ENCODE measurements at places on chromosomes 2 and 18.

GRCh38 chr2:101736233-101736632, 38.7 kb downstream of the MAP4K4 start:
- DNase-seq, result no peak

DNA sequence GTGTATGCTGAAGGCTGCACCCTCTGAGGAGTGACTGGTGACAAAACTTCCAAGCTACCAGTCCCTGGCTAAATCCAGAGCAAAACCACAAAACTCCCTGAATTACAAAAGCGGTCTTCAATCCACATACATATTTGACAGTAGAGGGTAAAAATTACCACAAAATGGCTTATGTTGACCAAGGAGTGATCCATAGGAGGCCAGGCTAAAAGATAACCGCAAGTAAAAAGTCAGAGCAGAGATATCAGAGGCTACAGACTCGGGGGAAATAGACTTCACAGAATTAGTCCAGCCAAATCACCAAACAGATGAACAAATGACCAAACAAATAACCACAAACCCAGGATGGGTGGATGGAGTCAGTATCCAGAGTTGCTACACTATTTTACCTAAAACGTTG, 19.4 kb downstream of the STARD6 start:
- no peak for DNase-seq

DNA sequence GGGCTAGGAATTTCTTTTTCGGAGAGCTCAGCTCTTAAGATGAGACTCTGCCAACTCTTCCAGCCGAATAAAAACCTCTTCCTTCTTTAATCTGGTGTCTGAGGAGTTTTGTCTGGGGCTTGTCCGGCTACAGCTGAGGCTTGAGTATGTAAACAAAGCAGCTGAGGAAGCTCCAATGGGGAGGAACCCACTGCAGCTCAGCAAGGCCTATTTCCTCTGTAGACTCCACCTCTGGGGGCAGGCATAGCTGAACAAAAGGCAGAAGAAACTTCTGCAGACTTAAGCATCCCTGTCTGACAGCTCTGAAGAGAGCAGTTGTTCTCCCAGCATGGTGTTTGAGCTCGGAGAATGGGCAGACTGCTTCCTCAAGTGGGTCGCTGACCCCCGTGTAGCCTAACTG, 838.7 kb downstream of the CCDC85A start:
- DNase-seq, result no peak

DNA sequence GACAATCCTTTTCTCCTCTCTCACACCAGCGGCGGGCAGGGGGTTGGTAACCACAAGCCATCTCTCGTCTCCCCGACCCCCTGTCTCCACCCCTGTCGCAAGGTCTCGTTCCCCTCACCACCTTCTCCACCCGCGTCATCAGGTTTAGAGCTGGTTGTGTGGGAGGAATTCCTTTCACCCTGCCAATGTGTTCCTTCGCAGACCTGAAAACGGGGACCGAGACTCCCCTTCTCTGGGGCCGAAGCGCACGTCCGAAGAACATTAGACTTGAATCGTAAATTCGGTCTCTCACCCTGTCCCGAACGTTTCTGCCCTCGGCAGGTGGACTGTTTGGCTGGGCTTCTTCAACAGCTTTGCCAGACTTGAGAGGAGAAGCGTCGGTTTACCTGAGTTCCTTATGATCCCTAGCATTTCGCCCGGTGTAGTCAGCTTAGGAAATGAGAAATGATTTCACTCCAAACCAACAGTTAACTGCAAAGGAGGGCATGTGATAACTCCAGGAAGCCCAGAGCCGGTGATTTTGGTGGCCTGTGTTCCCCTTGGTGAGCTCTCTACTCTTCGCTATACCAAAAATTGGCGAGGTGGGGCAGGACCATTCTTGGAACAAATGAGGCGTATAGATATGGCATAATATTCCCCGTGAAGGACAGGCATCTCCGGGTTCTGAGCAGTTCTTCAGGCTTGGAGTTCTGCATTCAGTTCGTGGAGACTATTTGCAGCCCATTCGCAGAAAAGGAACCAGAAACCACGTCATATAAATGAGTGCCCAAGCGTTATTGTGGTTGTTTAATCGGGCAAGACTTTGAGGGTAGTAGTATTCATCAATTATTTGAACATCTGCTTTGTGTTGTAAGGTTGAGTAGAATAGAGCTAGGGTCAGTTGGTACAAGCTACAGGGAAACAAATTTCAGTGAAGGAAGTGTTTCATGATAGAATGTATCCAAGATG, 694 bp downstream of the CFAP36 start:
- peak; percentile 33 for DNase-seq

DNA sequence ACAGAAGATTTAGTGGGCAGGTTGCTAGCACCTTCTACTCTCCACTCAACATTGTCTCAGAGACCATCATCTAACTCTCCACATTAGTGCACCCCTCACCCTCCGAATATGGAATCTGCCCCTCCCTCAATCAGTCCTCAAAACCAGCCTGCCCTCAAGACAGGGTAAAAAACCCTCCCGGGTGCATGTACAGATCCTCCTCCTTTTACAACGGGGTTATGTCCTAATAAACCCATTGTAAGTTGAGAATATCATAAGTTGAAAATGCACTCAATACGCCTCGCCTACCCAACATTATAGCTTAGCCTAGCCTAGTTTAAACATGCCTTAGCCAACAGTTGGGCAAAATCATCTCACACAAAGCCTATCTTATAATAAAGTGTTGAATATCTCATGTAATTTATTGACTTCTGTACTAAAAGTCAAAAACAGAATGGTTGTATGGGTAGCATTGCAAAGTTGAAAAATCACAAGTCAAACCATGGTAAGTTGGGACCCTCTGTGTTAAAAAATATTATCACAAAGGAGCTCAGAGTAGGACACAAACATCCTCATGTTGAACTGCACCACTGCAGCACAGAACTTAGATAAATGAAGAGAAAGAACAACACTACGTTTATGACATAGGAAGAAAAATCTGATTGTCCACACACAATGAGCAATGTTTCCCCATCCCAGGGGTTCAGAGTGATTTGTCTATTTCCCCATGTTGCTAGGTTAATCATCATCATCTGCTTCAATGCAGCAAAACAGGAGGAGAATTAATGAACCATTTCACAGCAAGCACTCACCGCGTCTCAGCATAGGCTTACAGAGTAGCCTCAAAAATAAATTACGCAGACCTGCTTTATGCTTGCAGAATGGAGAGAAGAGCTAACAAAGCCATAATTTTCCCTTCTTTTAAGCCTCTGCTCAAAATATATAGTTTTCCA, 184.1 kb upstream of the ARL4C start:
- DNase-seq, result peak; percentile 25

GRCh38 chr18:12028040-12028628, 46.8 kb downstream of the IMPA2 start:
- no peak for DNase-seq

GRCh38 chr2:48397846-48398245, 132.1 kb upstream of the STON1 start:
- DNase-seq, result no peak

- peak; percentile 22 for DNase-seq
Observed at GRCh38 chr2:70367722-70368323, 66.0 kb upstream of the FAM136A start.

DNA sequence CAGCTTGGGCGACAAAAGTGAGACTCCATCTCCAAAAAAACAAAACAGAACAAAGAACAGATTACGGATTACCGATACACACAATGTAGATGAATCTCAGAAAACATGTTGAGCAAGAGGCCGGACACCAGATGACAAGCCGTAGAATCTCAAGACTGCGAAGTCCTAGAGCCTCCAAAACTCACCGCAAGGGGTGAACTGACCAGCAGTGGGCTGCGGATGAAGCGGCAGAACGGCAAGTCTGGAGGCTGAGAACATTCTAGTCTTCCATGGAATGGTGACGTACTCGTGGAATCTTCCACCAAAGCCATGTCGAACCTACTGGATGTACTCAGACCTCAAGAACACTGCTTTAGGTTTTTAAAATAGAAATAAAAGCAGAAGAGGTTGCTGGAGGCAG, 198.8 kb downstream of the NDUFA10 start:
- DNase-seq, result no peak

DNA sequence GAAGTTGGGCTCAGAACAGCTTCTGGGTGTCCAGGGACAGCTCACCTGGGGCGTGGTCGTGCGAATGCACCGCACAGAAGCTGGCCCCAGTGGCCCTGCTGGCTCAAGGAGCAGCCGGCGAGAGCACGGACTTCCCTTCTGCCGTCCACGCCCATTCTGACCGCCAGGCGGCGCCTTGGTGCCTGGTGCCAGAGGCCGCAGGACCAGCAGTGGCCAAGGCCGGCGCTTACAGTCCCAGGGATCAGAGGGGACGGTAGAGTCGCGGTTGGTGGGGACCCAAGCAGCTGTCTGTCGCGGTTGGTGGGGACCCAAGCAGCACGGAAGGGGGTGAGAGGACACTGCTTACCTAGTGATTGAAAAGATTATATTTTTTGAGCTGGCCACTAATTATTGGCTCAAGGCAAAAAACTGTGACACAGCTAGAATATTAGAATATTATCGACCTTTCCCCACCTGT, 25.7 kb downstream of the NPPC start:
- DNase-seq, result peak; percentile 58

- no peak for DNase-seq
Observed at GRCh38 chr18:79626905-79627749, 52.5 kb upstream of the CTDP1 start.

- DNase-seq, result no peak
Observed at GRCh38 chr2:11237122-11237521, 81.9 kb downstream of the SLC66A3 start.

DNA sequence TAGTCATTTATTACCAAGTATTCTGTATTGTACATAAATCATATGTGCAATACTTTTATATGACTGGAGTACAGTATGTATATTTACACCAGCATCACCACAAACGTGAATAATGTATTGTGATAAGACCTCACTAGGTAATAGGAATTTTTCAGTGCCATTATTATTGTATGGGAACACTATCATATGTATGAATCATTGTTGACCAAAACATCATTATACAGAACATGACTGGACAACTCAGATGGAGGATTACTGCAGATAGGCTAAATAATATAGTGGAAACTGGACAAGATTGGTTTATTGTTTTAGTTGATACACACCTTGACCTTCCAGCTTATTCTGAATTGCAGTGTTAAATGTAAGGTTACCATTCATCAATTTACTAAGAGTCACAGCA, 33.4 kb downstream of the VAPA start:
- DNase-seq, result no peak

- no peak for DNase-seq
Observed at GRCh38 chr2:69916106-69916505, 1.2 kb downstream of the MXD1 start.

DNA sequence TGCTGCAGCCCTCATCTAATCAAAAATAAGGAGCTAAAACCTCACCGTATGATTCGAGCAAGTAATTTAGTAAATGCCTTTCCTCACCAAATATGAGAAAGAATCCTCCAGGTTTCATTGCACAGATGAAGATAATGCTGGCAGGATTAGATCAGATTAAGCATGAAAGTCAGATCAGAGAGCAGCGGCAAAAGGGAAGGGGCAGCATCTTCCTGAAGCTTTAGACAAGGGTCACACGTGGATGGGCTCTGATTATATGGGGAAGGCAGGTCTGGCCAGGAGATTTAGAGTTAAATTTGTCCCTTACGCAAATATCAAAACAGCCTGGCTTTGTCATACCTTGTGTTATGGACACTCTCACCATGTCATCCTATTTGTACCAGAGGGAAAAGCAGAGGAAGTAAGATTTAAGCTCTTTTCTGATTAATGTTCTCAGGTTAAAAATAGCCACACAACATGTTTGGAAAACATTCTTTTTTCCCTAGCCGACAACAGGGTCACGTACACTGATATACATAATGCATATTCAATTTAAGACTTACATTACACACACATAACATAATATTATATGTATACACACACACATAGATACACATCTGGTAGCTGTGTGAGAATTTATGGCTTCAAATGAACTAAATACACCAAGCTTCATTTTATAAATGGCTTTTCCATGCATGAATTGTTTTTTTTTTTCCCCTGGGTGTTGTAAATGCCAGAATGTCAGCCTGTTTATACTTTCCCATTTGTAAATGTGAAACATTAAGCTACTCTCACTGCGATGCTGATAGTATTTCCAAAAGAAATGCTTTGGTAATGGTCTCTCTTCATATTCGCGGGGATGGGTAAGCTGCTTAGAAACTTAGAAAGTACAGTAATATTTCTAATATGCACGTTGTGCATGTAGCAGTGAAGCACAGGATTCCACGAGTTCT, 196.3 kb upstream of the SIX3 start:
- DNase-seq, result no peak

- no peak for DNase-seq
Observed at GRCh38 chr18:37321582-37322491, 243.8 kb downstream of the CELF4 start.

DNA sequence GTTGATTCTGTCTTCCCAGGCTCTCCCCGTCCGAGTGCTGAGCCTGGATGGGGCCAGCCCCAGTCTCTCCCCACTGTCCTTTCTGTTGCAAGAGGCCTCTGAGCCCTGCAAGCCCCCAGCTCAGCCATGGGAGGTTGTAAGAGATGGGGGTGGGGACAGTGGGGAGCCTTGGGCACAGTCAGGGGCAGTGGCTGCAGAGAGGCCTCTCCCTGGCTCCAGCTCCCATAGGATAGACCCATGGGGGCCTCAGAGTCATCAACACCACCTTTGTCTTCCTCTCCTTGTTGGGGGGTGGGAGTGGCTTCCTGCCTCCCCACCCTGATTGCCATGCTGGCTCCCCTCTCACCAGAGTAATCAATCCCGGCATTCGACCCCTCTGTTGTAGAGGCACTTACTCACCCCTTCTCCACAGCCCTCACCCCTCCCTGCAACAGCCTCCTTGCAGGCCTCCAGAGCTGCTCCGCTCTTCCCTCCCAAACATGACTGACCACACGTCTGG, 37.5 kb upstream of the NPAS2 start:
- DNase-seq, result no peak

DNA sequence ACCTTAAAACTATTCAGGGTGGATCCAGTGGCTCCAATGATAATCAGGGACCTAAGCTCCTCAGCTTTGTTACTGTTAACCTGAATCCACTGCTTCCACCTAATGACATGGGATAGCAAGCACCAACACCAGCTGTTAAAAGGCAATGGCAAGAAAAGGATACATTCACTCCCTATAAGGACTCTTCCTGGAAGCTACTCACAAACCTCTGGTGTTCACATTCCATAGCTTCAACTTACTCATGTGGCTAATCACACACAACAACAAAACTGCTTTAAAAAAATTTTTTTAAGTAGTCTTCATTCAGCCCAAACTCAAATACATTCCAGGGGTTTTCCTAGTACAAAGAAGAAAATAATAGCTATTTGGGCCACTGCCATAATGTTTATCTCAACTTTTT, 24.5 kb downstream of the ROCK2 start:
- peak; percentile 63 for DNase-seq

- no peak for DNase-seq
Observed at GRCh38 chr2:59739166-59739565, 814.3 kb downstream of the BCL11A start.
